ENCODE measurements at places on chromosomes 4 and X.

DNA sequence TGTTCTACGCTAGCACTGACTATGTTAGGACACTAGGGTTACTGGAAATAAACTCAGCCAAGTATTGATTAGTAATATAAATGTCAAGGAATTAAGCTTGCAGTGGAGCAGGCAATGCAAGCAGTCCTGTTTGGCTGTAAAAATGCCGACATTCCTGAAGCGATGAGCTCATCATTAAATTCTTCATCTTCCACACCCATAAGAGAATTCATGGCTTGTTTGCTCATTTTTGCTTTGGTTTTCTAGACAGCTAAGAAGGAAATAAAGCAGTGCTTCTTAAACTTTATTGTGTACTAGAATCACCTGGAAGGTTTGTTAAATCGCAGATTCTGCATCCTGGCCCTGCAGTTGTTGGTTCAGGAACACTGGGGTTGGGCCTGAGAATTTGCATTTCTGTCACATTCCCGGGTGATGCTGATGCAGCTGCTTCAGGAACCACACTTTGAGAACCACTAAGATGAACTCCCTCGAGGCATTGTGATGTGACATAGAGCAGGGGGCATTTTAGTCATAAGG is 17.8 kb downstream of the ANXA3 start:
- DNase-seq, result no peak

DNA sequence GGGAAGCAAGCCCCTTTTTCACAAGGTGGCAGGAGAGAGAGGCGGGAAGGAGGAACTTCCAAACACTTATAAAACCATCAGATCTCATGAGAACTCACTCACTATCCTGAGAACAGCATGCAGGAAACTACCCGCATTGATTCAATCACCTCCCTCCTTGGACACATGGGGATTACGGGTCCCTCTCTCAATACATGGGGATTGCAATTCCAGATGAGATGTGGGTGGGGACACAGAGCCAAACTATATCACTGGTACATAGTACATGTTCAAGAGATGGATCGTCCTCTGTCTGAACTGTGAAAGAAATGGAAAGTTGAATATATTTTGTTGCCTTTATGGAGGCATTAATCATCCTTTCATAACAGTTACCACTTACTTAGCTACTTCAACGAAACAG is 12.8 kb downstream of the EREG start:
- DNase-seq, result no peak

DNA sequence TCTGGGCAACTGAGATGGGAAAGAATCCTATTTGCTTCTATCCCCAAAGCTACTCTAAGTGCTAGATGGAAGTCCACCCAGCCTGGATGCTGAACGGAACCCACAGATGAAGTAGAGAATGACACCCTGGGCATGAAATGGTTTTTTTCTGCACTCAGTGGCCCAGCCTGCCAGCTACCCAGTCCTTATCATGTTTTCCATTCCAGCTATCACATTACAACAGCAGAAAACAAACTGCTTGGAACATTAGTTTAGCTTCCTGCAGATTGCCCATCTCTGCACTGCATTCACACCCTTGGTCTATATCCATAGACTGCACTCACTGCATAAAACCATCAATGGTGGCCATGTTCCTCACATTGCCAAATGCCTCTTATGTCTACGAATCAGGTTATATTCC is 79.1 kb downstream of the NYX start:
- DNase-seq, result no peak

DNA sequence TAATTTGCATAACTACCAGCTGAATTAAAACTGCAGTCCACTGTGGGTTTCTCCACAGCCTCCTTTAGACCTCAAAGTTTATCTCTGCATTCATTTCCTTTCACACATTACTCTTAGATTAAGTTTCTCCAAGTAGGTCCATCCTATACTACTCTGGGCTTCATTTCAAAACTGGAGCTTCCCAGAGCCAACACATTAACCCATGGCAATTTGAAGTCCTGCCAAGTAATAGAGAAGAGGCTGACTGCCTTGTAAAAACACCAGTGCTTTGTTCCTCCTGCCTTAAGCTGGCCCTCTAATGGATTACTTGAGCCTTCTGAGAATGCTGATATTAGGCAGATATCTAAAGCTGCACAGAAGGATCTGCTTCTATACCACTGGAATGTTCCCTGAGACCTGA is 997.2 kb upstream of the SLIT2 start:
- DNase-seq, result no peak

GRCh38 chr4:170623899-170624298 is 534.1 kb upstream of the AADAT start:
- DNase-seq, result no peak

DNA sequence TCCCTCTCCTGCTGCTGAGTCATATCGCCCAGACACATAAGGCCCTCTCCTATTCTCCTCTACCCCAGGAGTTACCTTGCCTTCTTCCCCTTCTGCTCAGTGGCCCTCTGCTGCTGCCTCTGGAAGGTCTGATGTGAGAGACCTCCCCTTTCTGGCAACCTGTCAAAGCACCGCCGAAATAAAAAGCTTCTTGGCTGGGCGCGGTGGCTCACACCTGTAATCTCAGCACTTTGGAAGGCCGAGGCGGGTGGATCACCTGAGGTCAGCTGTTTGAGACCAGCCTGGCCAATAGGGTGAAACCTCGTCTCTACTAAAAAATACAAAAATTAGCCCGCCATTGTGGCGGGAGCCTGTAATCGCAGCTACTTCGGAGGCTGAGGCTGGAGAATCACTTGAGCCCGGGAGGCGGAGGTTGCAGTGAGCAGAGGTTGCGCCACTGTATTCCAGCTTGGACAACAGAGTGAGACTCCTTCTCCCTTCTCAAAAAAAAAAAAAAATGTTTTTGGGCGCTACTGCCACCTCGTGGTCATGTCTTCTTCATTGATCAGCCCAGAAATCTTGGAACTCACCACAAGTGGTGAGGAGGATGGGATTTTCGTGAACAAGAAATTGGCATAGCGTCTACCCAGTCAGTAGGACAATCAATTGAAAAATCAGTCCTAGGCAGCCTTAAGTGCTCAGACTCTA is 8.6 kb upstream of the ZXDA start:
- no peak for DNase-seq

GRCh38 chr4:183971929-183972490 is 66.9 kb downstream of the STOX2 start:
- no peak for DNase-seq

DNA sequence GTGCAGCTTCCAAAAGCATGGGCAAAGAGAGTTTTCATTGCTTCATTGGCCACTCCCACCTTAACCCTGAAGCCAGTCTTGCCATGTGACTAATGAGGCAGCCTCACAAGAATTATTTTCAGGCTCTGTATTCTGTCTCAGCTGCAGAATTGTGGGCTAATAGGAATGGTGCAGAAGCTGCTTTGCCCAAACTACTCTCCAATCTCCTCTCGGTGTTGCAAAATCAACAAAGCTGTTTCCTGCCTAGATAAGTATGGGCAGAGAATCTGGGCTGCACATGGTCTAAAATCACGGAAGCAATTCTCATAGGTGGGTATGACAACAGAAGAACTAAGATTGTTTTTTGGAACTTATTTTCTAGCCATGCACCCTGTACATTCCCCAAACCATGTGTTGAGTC is 31.4 kb downstream of the PPP1R2C start:
- DNase-seq, result no peak

- DNase-seq, result no peak
Observed at GRCh38 chr4:44056721-44057151, 391.9 kb downstream of the KCTD8 start.

DNA sequence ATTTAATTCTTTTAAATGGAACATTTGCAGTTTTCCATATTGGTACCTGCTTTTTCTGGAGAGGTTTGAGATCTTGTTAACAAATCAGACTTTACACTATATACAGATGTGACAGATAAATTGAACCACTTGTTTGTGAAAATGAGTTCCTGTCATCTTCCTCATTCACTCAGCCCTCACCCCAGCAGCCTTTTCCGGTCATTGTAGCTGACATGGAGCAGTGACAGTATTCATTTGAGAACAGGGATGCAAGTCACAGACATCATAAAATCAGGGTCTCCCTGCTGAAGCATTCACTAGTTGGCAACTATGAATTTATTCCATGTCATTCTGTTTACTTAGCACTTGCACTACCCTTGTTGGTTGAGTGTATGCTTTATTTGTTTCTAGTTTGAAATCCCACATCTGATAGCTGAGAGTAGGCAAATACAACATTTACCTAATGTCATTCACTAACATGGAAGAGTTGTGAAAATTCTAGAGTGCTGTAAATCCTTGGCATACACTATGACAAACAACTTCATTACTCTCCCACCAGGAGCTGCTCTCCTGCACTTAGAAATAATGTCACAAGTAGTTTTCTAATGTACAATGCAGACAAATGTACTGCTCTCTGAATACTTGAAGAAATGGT is 78.9 kb downstream of the UGT8 start:
- no peak for DNase-seq

DNA sequence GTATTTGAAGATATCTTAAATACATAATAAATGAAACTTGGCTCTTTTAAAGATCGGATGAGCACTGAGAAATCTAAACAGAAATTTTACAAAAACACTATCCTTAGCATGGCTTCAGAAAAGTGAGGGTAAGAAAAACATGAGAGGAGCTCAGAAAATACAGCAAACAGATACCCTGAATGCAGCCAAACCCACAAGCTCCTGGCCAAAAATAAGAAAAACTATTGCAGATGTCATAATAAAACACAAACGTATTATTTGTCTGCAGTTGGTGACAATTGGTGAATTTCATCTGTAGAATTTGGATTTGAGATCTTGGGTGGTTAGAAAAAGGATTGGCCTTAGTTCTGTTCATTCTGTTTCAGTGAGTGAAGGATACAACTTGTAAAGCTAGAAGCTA is 603.9 kb downstream of the INPP4B start:
- DNase-seq, result no peak

DNA sequence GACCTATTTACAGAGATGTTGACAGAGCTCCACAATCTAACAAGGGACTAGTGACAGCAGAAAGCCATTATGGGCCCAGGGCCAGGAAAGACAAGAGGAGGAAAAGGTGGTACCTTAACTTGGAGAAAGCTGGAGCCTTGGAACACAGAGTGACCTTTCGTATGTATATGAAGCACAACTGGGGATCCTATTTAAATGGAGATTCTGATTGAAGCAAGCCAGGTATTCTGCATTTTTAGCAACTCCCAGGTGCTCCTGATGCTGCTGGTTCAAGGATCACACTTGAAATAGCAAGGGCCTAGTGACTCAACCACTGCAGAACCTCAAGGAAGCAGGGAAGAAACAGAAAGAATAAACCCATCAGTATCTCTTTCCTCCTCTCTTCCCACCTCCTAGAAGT is 99.4 kb downstream of the TMEM47 start:
- no peak for DNase-seq

GRCh38 chr4:20574986-20575385 is 125.3 kb upstream of the PACRGL start:
- DNase-seq, result no peak

All from stimulated activated CD4-positive, alpha-beta T cell treated with anti-CD3 and anti-CD28 coated beads, Interleukin-12 subunit alpha, Interleukin-12 subunit beta, amount 100 ng/mL, for 24 hours (primary cell).